ENCODE measurements at places on chromosomes 1 and 21.

- DNase-seq = no peak
Observed at GRCh38 chr1:18922319-18922726, 20.0 kb upstream of the ALDH4A1 start.

GRCh38 chr1:201181726-201182125 is 8.9 kb upstream of the IGFN1 start:
- DNase-seq = no peak

DNA sequence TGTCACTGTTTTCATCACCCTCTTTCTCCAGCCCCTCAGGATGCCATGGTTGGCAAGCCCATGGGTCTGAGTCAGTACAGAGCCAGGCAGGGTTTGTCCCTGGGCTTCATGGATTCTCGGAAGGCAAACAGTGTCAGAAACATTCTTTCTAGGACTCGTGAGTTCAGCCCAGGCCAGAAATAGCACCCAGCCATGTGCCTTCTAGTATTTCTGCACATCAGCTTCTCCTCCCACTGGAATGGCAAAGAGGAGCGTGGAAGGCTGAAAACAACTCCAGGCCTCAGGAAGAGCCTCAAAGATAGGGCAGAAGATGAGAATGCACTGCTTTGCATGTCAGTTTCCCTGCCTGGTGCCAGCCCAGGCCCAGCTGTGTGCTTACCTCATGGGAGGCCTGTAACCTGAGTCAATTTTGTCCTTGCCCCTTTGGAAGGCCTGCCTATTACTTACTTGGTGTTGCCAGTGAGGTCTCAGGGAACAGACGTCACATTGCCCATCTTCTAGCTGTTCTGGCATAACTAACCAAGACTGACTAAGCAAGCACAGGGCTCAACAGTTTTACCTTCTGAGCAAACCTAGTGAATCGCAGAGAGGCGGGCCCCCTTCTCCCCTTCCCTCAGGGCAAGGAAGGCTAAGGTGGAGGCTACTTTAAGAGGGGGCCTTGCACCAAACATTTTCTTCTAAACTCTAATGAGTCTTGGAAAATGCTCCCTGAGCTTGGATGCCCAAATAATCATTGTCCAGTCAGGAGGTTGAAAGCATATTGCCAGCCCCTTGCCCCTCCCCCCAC is 42.4 kb downstream of the GLUL start:
- DNase-seq = no peak

DNA sequence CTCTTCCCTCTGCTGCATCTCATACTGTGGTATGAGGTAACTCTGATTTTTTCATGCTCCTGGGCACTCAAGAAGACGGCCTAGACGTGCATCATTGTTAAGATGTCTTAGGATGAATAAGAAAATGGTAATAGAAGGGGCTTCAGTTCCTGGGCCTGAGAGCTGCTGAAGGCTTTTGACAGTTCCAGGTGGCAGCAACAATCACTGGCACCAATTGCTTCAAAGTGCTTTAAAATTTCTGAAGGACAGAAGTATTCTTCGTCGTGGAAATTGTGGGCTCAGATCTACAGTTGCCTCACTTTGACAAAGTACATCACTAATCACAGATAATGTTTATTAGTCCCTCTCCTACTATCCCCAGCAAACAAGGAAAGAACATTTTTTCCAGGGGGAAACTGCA is 536.6 kb upstream of the CAMK1G start:
- DNase-seq = no peak

DNA sequence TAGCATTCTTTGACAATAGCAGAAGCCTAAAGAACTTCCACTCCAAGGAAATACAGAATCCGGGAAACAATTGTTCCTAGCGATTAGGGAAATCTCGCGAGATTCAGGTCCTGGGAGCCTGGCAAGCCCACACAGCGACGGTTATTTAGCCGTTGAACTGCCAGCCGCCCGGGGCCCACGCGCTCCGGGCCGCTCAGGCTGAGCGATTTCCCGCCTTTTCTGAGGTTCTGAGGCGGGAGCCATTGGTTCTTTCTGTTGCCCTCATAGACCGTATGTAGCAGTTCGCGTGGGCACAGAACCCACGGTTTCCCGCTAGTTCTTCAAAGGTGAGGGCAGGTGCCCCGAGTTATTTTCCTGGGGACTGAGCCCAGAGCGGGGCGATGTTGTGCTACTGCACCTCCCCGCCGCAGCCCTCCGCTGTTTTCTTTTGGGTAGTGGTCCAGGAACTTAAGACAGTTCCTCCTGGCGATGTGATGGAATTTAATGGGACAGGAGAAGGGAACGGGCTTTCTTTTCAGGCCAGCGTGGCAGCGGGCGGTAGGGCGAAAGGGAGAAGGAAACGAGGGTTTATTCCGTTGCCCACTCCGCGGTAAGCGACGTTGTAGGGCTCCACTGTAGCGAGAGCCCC is at the start of gene SYCP1:
SYCP1 (plus strand) TSS at position 171 of the 628 bp plus-strand sequence. CDS start 602 bp downstream, outside the sequence.
- no peak for DNase-seq

DNA sequence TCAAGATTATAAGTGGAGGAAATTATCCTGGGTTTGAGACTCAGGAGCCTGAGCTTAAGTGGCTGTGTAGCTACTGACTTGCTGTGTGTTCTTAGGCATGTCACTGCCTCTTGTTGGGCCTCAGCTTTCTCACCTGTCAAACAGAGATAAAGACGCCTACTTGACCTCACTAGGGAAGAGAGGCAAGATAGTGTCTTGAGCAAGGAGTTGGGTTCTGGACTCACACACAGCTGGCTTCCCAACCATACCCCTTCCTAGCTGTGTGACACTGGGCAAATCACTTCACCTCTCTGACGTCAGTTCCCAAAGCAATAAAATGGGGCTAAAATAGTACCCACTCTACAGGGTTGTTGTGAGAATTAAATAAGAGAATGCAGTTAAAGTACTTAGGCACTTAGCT is 11.6 kb upstream of the EPB41 start:
- no peak for DNase-seq

GRCh38 chr21:37811711-37812110 is 104.5 kb downstream of the KCNJ6 start:
- no peak for DNase-seq

All from effector CD4-positive, alpha-beta T cell (primary cell).